Right ventricle myocardium inferior (tissue), 1 donor: ENCODE measurements at places on chromosomes 5 and 9.

- DNase-seq: peak; percentile 21
These were observed 26.7 kb downstream of the LHX3 start for GRCh38 chr9:136178061-136178772.

GRCh38 chr5:132215329-132215728 is 12.3 kb downstream of the P4HA2 start:
- peak; percentile 95 for DNase-seq

DNA sequence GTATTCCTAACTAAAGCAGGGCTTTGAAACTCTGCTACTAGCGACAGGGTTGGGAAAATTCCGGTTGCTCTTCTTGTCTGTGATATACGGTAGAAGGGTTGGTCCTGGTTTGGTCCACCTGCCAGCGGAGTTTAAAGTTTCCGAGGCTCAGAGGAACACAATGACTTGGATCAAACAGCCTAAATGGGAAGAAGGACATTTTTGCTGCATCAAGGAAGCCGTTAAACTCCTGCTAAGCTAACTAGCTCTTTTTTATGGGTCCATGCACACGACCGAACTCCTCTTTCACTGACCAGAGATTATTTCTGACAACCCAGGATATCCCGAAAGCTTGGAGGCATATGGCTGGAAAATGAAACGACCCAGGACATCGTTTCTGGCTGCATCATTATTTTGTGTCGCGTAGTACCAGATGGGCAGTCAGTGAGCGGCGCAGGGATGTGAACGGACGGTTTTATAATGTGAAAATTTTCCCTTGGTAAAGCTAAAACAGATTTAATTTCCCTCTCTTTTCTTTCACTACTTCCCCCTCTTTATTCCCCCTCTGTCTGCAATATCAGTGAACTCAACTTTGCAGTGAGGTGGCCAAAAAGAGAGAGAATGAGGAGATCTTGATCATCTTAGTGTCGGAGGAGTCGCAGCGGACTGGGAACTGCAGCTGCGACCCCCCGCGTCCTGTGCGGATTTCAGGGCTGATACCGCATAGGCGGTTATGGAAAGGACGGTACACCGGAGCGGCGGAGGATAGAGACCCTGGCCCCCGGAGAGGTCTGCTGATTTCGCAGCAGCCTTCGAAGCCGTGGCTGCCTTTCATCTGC is at the start of gene LURAP1L:
Gene LURAP1L (plus strand): TSS at position 160 of the 818 bp plus-strand sequence. CDS start 696 bp downstream, outside the sequence.
- DNase-seq: no peak

DNA sequence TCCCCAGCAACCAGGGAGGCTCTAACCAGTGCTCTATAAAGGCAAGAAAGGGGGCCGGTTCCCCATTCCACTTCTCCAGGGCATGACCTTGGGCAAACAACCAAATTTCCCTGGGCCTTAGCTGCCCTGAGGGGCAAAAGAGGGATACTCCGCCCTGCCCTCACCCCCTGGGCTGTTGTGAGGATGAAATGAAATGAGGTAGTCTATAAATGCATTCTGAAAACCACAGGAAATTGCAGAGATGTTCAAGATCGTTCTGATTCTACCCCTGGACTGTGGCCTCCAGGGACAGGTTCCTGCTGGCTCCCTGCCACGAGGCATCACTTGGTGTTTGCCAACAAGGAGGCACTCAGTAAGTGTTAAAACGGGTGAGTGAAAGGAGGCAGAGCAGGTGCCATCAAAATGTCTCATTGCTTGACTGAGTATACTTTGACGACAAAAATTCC is 5.7 kb downstream of the RAPGEF1 start:
- DNase-seq: peak; percentile 86

DNA sequence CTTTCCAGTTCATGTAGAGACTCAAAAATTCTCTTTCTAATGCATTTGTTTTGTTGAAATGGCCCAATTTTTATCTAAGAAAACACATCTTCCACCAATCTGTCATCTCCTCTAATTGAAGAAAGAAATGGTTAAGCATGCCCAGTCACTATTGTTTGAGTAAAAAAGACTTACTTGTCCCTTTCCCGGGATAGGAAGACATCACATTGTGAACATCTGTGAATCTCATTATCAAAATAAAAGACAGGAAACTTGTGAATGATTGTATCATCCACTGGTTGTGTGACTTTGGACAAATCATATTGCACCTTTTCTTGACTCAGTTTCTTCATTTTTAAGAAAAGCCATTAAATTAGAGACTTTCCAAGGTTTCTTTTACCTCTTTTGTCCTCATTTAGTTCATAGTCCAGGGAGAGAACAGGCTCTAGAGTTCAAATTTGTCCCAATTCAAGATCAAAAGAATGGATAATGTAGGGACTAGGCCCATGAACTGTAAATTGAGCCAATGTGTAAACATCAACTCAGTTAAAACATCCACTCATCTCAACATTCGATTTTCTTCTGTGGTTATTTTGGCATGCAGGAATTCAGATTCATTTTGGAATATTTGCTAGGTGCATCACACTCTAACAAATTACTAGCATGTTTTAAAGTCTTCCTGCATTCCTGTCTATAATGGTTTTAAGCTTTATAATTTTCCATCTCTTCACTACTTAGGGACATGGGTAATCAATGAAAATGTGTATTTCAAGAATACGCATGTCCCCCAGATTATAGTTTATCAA is 838.0 kb upstream of the WWC1 start:
- DNase-seq: no peak
